Nephron progenitor cell (in vitro differentiated cells): ENCODE measurements at places on chromosomes 6 and 20.

- peak; percentile 67 for DNase-seq
These were observed 54.9 kb downstream of the PRR18 start for GRCh38 chr6:166253281-166253681.

DNA sequence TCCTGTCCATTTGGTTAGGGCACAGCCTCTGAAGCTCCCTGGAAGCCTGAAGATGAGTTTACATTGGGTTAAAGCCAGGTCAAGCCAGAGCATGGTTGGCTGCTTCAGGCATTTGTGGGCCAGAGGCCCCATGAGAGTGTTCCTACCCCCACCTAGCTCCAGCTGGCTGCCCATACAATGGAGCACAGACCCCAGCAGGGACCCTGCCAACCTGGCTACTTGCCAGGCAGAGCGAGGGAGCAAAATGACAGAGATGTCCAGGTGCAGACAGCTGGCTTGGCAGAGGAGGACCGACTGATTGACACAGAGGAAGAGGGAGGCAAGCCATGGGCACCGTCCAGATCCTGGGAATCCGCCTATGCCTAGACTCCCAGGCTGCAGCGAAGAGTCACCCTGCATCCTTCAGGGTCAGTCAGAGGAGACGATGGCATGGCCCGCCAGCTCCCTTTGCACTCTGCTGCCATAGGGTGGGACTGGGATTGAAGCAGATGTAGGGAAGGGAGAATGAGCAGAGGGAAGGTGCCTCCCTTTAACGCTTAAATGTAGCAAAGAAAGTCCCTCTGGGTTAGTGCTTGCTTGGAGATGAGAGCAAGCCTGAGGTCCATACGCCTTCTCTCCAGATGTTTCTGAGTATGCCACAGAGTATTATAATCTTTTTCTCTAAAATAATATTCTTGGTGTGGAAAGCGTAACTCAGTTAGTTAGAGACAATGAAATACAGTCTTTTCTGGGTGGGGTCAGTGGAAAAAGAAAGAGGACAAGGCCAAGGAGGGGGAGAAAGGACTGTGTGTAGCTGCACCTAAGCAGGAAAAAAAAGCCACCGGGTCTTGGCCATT, 77.6 kb upstream of the FYN start:
- DNase-seq, result peak; percentile 23

DNA sequence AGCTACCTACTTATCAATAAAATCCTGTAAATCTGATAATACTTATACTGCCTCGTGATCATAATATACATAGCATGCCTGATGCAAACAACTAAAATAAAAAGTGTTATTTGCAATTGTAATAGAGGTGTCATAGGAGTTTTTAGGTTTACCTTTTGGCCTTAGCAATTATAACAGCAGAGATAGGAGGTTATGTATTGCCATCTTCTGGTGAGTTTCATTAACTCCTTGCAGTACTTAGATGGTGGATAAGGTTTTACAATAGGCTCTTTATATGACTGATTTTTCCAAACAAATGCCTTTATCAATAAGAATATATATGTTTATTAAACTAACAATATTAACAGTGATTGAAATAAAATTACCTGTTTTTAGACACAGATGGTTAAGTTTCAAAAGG, 27.8 kb upstream of the MYCT1 start:
- no peak for DNase-seq

DNA sequence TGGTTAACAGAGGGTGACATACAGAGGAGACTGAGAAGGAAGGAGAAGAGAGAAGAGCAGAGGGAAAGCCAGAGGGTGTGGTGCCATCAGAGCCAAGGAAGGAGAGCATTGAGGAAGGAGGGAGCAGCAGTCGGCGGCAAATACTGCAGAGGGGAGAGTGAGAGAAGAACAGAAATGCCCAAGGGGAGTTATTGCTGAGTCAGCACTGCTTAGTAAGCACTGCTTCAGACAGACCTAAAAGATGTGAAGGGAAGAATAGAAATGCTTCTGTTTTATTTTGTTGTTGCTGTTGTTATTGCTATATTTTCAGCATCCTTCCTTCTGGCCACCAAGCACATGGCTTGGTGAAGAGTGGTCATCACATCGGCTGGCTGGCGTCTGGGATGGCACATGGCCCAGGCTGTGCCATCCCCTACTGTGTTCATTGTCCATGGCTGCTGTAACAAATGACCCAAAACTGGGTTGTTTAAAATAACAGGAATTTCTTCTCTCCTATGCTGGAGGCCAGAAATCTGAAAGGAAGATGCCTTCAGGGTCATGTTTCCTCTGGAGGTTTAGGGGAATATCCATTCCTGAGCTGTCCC, 204.1 kb upstream of the CNR1 start:
- DNase-seq, result no peak

DNA sequence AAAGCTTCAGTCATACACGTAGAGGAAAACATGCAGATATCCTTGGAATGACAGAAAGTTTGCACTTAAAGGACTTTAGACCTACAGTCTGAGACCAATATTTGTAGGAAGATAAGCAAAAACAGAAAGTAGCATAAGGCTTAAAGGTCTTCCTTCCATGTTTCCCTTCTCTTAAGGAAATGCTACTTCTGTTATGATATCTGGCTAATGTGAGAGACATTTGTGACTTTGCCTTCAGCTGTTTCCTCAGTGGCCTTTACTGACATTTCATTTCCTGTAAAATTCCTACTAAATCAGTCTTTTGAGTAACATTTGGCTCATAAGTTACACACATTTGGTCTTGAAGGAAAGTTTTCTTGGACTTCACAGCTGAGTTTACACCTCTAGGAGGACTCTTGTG, 713.4 kb downstream of the TBC1D32 start:
- no peak for DNase-seq

DNA sequence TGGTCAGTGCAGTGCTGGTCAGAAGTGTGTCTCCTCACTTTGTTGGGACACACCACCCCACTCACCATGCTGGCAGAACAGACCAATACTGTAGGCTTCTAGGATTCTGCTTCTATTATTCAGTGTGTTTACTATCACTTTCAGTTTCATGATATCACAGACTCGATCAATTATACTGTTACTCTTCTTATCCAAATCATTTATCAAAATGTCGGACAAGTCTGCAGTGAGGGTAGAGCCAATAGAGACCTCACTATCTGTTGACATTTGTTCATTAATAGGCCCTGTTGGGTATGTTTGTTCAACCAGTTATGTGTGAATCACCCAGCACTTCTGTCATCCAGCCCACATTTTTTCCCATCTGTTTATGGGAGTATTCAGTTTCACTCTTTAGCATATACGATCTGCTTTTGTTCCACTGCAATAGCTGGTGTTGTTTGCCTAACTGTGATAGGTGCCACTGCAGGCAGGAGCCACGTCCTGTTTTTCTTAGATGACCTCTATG, 140.1 kb downstream of the NRN1 start:
- DNase-seq, result no peak

DNA sequence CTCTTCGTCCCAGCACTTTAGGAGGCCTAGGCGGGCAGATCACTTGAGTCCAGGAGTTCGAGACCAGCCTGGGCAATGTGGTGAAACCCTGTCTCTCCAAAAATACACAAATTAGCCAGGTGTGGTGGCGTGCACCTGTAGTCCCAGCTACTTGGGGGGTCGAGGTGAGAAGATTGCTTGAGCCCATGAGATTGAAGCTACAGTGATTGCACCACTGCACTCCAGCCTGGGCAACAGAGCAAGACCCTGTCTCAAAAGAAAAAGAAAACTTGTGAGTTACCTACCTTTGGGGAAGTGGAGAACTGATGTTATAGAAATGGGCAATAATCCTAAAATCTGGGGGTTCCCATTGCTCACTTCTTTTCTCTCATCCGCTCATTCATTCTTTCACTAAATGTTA, 58.0 kb downstream of the E2F3 start:
- no peak for DNase-seq
